ENCODE measurements at places on chromosomes 1 and 21.

GRCh38 chr1:68175621-68176398 is 56.5 kb downstream of the WLS start:
- H3K27ac ChIP-seq, result no peak overlapping the region
- no peak overlapping the region for H3K4me3 ChIP-seq
- H3K36me3 ChIP-seq, result no peaks in the 10 kb centered on the region
- peaks cover 3% of the 10 kb centered on the region for H3K27me3 ChIP-seq

GRCh38 chr21:14889080-14889810 is 175.6 kb downstream of the NRIP1 start:
- H3K27ac ChIP-seq, result no peak overlapping the region
- no peaks in the 10 kb centered on the region for H3K4me1 ChIP-seq
- no peaks in the 10 kb centered on the region for H3K27me3 ChIP-seq
- DNase-seq, result no peak
- no peaks in the 10 kb centered on the region for H3K36me3 ChIP-seq

DNA sequence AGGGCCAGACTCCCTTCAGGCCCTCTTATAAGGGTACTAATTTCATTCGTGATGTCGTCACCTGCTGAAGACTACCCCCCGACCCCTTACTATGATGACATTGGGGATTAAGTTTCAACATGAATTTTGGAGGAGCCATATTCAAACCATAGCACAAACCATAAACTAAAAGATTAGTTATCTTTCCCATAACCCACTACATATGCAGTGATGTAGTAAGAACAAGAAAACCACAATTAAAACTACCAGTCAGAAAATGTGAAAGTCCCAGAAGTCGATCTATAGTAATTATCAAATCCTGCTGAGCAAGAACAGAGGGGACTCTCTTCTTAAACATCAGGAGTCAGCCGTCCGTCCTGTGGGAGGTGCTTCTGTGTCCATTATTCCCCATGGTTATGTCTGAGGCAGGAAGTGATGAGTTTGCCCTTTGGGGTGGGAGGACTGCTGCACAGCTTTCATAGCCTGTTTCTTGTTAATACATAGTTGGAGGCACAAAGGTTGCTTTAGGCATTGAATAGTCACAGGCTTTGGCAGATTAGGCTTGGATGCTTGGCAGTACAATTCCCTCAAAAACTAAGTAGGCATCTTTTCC is 35.9 kb upstream of the PTGFRN start:
- H3K4me3 ChIP-seq, result peak overlapping the region; percentile 17
- H3K27me3 ChIP-seq, result peaks cover 2% of the 10 kb centered on the region
- H3K36me3 ChIP-seq, result peaks cover 2% of the 10 kb centered on the region

DNA sequence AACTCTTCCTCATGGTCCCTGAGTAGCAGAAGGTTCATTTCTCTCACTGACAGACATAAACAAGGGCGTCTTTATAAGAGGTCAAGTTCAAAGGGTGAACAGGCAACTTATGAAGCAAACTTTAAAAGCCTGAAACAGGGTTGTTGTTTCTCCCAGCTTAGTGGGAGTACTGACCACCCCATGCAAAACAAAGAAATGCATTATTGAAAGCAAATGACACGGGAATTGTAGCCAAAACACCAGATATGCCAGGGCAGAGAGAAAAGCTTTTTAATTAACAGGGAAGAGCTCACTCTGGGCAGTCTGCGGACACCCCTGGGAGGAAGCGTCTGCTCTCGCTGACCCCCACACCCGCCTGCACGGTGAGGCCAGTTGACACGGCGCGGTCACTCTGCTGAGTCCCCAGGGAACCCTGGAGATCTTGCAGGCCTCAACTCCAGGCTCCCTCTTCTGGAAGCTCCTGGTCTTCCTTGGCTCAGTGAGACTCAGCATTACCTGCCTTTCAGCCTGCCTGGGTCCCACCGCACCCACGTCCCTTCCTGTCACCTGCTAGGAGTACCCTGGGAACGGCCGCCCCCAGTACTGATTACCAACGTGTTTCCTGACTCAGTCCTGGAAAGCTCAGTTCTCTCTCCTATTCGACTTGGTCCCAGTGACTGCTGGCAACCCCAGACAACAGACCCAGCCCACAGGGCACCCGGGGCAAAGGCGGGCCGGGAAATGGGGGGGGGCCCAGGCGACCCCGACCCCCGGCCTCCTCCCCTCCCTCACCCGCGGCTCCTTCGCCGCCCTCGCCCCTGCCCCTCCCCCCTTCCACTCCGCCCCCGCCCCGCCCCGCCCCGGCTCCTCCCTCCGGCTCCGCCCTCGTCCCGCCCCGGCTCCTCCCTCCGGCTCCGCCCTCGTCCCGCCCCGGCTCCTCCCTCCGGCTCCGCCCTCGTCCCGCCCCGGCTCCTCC is 972 bp downstream of the CFAP410 start:
- peaks cover 17% of the 10 kb centered on the region for H3K4me1 ChIP-seq
- peak; percentile 25 for DNase-seq
- H3K36me3 ChIP-seq, result peaks cover 9% of the 10 kb centered on the region
- H3K27ac ChIP-seq, result peak overlapping the region; percentile 73
- H3K27me3 ChIP-seq, result peaks cover 3% of the 10 kb centered on the region

DNA sequence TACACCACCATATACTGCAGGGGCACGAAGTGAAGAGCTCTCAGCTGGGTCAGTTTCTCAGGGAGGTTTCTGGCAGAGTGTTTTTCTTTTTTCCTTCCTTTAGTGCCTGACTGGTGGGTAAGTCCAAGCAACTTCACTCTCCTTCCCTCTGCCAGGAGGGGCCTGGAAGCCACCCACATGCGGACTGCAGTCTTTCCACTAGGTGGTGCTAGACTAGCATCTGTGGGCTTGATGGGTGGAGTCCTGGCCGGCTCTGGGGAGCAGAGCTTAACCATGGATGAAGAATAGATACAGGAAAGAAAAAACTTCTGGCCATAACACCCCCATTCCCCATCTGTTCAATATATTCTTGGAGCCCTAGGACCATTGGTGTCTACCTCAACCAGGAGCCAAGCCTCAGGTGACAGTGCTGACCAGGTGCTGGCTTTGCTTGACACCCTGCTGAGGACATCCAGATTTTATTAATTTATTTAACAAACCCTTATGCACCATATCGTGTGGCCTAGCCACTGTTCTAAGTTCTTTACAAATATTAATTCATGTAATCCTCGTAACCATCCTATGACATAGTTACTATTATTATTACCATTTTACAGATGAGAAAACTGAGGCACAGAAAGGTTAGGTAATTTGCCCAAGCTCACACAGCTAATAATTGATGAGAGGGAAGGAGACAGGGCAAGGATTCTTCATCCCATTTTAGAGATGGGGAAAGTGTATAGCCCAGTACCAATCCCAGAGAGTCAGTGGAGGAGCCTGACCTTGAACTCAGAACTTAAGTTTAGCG is 126.7 kb upstream of the CSF3R start:
- peak; percentile 12 for DNase-seq
- H3K4me3 ChIP-seq, result no peak overlapping the region
- H3K36me3 ChIP-seq, result no peaks in the 10 kb centered on the region

- DNase-seq, result peak; percentile 31
- peak overlapping the region; percentile 55 for H3K4me3 ChIP-seq
- peaks cover 23% of the 10 kb centered on the region for H3K36me3 ChIP-seq
- no peaks in the 10 kb centered on the region for H3K27me3 ChIP-seq
- H3K27ac ChIP-seq, result peak overlapping the region; percentile 56
These were observed 8.8 kb upstream of the SAMSN1 start for GRCh38 chr21:14554948-14555347.

DNA sequence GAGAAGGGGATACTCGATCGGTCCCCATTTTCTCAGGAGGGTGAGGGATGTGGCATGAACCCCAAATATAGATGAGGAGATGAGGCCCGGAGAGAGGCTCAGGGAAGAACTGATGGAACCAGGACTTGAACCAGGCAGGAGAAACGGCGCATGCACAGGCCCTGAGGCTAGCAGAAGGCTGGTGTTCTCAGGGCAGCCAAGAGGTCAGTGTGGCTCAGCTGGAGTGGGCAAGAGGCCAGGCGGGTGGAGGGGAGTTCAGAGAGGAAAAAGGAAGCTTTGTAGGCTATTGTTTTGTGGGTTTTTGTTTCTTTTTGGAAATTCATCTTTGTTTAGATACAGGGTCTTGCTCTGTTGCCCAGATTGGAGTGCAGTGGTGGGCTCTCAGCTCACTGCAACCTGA is 122.0 kb downstream of the LACTBL1 start:
- no peak for DNase-seq
- H3K36me3 ChIP-seq, result no peaks in the 10 kb centered on the region
- no peaks in the 10 kb centered on the region for H3K4me1 ChIP-seq
- H3K4me3 ChIP-seq, result no peak overlapping the region
- no peak overlapping the region for H3K27ac ChIP-seq
- H3K27me3 ChIP-seq, result peaks cover 13% of the 10 kb centered on the region

GRCh38 chr1:42936309-42937078 is 22.2 kb downstream of the SLC2A1 start:
- H3K27ac ChIP-seq, result peak overlapping the region; percentile 93
- peaks cover 76% of the 10 kb centered on the region for H3K36me3 ChIP-seq
- H3K4me1 ChIP-seq, result peaks cover 86% of the 10 kb centered on the region
- H3K4me3 ChIP-seq, result peak overlapping the region; percentile 62
- no peaks in the 10 kb centered on the region for H3K27me3 ChIP-seq

- H3K36me3 ChIP-seq, result no peaks in the 10 kb centered on the region
- DNase-seq, result no peak
- H3K27ac ChIP-seq, result no peak overlapping the region
- no peak overlapping the region for H3K4me3 ChIP-seq
- H3K27me3 ChIP-seq, result no peaks in the 10 kb centered on the region
These were observed 3.7 kb upstream of the PADI4 start for GRCh38 chr1:17304151-17304825.

GRCh38 chr1:180643693-180644092 is 11.9 kb downstream of the XPR1 start:
- no peaks in the 10 kb centered on the region for H3K4me1 ChIP-seq
- no peak overlapping the region for H3K27ac ChIP-seq
- H3K4me3 ChIP-seq, result no peak overlapping the region
- no peaks in the 10 kb centered on the region for H3K36me3 ChIP-seq

DNA sequence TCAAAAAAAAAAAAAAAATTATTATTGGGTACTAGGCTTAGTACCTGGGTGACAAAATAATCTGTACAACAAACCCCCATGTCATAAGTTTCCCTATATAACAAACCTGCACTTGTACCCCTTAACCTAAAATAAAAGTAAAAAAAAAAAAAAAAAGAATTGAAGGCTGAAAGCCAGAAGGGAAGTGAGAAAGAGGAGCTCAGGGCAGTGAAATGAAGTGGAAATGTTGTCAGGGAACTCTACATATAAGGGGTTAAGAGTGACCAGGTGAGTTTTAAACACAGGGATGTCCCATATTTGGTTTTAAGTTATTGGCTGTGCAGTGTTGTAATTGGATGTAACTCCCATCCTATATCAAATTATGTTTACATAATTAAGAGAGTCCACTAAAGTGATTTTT is 85.7 kb upstream of the ABCD3 start:
- H3K27ac ChIP-seq, result no peak overlapping the region
- peaks cover 15% of the 10 kb centered on the region for H3K27me3 ChIP-seq
- no peaks in the 10 kb centered on the region for H3K36me3 ChIP-seq
- no peak for DNase-seq
- H3K4me1 ChIP-seq, result no peaks in the 10 kb centered on the region

GRCh38 chr1:156488566-156489165 is 11.9 kb downstream of the MEF2D start:
- H3K36me3 ChIP-seq, result peaks cover 12% of the 10 kb centered on the region
- no peak for DNase-seq
- H3K27me3 ChIP-seq, result no peaks in the 10 kb centered on the region
- H3K4me1 ChIP-seq, result peaks cover 55% of the 10 kb centered on the region
- H3K27ac ChIP-seq, result peak overlapping the region; percentile 66

- DNase-seq, result peak; percentile 40
- peaks cover 15% of the 10 kb centered on the region for H3K4me1 ChIP-seq
- no peaks in the 10 kb centered on the region for H3K27me3 ChIP-seq
- H3K27ac ChIP-seq, result peak overlapping the region; percentile 42
These were observed 24.1 kb downstream of the UBR4 start for GRCh38 chr1:19186001-19186400.

DNA sequence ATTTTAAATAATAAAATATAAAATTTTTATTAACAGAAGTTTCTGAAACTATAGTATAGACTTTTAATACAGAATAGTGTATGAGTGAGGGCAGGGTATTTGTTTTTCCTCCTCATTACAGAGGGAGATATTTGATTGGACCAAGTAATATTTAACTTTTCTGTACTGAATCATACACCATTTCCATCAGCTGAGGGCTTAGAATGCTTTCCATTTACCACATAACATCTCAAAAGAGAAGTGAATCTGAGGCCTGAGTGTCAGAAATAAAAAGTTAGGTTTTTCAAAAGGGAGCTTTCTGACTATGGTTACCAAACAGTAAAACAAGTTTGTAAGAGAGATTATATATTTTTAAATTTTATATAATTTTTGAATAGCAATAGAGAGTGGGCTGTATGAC is 29.5 kb downstream of the TLCD4 start:
- H3K27me3 ChIP-seq, result no peaks in the 10 kb centered on the region
- no peaks in the 10 kb centered on the region for H3K36me3 ChIP-seq
- H3K27ac ChIP-seq, result no peak overlapping the region
- no peak overlapping the region for H3K4me3 ChIP-seq
- no peaks in the 10 kb centered on the region for H3K4me1 ChIP-seq

DNA sequence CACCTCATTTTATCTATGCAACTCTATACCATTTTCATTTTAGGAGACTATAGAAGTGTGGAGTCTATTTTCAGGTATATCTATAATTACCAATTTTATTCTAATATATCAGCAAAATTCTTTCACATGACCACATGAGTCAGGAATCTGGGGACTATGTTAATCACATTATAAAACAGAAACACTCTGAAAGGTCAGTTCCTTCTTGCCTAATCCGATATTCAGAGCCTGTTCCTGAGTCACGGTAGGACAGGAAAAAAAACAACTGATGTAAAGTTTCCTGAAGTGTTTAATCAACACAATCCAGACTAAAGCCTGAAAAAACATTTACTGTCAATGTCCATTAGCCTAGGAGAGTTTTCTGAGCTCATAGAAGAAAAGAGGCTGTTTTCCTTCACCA is 1902.3 kb downstream of the NCAM2 start:
- no peaks in the 10 kb centered on the region for H3K27me3 ChIP-seq
- no peaks in the 10 kb centered on the region for H3K4me1 ChIP-seq
- no peak overlapping the region for H3K27ac ChIP-seq
- DNase-seq, result no peak

DNA sequence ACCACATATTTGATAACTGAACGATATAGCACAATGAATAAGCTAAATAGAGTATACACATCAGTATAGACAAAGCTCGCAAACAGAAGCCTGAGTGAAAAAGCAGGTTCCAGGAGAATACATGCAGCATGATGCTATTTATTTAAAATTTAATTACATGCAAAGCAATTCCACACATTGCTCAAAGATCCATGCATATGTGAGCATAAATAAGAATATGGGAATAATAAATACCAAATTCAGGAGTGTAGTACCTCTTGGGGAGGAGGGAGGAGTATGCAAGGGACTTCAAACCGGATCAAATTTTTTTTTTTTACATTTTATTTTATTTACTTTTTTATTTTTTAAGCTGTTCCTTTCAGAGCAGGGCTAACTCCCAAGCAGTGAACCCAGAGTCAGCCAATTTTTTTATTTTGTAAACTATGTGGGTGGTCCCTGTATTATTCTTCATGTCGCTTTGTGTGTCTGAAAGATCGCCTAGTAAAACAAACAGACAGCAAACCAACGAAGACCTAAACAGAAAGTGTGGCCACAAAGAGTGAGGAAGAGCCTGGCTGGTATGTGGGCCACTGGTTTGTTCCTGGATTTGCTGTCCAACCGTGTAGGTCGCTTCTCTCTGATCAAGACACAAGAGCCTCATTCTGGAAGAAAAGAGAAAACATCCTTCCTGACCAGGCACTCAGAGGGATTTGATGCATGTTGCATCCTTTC is 4.2 kb upstream of the SHISAL2A start:
- H3K27me3 ChIP-seq, result peaks cover 11% of the 10 kb centered on the region
- no peak overlapping the region for H3K27ac ChIP-seq
- H3K4me1 ChIP-seq, result peaks cover 14% of the 10 kb centered on the region
- DNase-seq, result no peak
- H3K36me3 ChIP-seq, result peaks cover 3% of the 10 kb centered on the region

GRCh38 chr1:78607334-78607927 is 12.8 kb upstream of the IFI44L start:
- no peak overlapping the region for H3K27ac ChIP-seq
- H3K4me1 ChIP-seq, result no peaks in the 10 kb centered on the region
- no peak overlapping the region for H3K4me3 ChIP-seq
- no peaks in the 10 kb centered on the region for H3K36me3 ChIP-seq
- H3K27me3 ChIP-seq, result peaks cover 44% of the 10 kb centered on the region

Measured in T-helper 2 cell treated with Interferon-gamma antibody and Interleukin-4, amounts not matched to agents 5 μg/mL and 100 μg/mL, for 36 hours (primary cell).